ENCODE measurements at places on chromosomes 6 and 20. TPM values are rescaled to one million over a fixed set of nuclear protein-coding genes. Genes with fewer than 3 reads are reported as not detected.
A peak's percentile ranks its signal among the peaks of the same experiment; 100 is the strongest.

The STX16 gene
- total RNA-seq = 49.4 TPM

The CYP21A2 gene
- total RNA-seq = 9.3 TPM

DNA sequence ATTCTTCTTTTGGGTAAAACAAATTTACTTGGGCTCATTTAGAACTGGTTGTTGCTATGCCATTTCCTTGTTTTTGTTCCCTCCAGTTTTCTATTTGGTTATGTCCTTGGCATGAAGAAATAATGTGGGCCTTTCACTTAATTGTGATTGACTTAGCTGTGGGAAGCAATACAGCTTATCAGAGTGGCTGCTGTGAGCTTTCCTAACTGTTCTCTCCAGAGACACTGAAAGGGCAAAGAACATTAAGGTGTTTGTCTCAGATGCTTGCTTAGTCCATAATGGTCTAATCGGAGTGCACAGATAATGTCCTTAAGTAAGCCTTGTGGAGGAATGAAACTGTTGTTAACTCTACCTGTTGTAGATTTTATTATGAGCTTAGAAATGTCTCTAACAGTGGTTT lies 56.6 kb downstream of the SH3BGRL2 start:
- no peak for DNase-seq
- no peak overlapping the region for H3K27ac ChIP-seq
- H3K4me1 ChIP-seq = no peaks in the 10 kb centered on the region
- H3K4me3 ChIP-seq = no peak overlapping the region
- no peaks in the 10 kb centered on the region for H3K27me3 ChIP-seq

GRCh38 chr20:37389241-37389747 lies 43.4 kb downstream of the SRC start:
- H3K4me3 ChIP-seq = no peak overlapping the region
- no peak overlapping the region for H3K27ac ChIP-seq
- DNase-seq = no peak
- no peaks in the 10 kb centered on the region for H3K36me3 ChIP-seq
- H3K4me1 ChIP-seq = peaks cover 6% of the 10 kb centered on the region

The VSX1 gene
- total RNA-seq = not detected

DNA sequence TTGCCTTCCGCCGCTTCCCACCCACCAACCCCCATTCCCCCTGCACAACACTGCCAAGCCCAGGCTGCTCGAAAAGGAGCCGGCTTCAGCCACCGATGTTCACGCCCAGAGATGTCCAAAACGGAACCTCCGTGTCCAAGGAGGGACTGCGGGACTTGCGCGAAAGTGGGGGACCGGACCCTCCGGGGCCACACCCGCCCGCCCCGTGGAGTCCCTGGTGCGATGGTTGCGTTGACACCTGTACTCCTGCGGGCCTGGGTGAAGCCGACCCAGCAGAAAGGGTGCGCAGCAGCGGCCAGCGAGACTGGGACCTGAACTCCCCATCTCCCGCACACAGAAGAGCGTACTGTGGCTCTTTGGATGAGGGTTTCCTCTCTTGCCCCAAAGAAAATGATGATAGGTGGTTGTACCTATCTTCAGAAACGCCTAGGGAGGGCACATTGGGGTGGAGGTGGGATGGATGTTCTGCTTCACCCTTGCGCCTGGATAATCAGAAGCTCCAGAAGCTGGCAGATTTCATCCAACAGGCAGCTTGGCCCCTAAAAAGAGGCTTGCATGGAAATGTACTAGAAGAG lies 1.9 kb upstream of the VGLL2 start:
- H3K27me3 ChIP-seq = peaks cover 9% of the 10 kb centered on the region
- H3K4me1 ChIP-seq = peaks cover 26% of the 10 kb centered on the region
- H3K4me3 ChIP-seq = no peak overlapping the region
- no peak overlapping the region for H3K27ac ChIP-seq

DNA sequence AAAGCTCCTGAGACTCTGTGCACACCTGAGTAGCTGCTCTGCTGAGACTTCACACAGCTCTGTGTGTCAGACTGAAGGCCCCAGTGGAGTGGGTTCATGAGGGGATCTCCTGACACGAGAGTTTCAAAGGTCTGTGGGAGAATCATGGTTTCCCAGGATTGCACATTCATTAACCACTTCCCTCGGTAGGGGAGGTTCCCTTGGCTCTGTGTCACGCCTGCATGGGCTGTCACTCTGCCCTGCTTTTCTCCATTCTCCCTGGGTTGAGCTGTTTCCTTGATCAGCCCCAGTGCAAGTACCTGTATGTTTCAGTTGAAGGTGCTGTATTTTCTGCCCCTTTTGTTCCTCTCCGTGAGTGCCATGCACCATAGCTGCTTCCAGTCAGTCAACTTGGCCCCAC lies 236.9 kb downstream of the EPM2A start:
- DNase-seq = no peak
- H3K4me1 ChIP-seq = no peaks in the 10 kb centered on the region
- H3K36me3 ChIP-seq = no peaks in the 10 kb centered on the region
- no peak overlapping the region for H3K4me3 ChIP-seq
- H3K27me3 ChIP-seq = no peaks in the 10 kb centered on the region

The FUT9 gene
- not detected for total RNA-seq

DNA sequence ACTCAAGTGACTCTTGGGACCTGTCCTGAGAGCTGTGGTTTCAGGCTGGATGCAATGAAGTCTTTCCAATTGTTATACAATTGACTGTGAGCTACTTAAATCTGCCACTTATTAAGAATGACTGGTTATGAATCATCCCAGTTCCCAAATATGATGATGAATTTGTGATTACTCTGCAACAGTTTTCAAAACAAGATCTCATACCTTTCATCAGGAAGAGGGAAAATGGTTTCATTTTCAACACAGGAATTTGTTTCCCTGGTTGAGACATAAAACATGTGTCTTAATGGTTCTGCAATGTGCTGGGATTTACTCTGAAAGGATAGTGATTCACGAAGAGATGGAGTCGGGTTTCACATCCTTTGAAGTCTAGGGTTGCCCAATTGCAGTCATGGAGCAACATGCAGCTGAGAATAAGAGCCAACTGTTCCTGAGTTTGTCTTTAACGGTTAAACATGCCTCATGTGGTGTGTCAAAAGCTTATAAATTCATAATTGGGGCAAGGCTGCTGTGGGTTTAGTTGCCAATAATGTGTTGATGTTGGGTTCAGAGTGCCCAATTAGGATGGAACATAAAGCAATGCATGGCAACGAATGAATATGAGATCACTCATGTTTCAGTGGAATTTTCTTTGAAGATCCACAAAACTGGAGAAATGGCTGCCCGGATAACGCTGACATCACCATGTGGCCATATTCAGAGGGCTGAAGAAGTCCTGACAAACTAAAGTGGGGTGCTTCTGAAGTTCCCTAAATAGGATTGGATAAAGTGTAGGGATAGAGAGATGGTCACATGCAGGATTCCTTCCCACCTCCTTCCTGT lies 41.0 kb downstream of the CYP24A1 start:
- H3K4me1 ChIP-seq = peaks cover 5% of the 10 kb centered on the region
- no peaks in the 10 kb centered on the region for H3K36me3 ChIP-seq
- no peaks in the 10 kb centered on the region for H3K27me3 ChIP-seq
- no peak overlapping the region for H3K4me3 ChIP-seq
- DNase-seq = no peak
- H3K27ac ChIP-seq = peak overlapping the region; percentile 70

GRCh38 chr20:57615445-57615811 lies 4.8 kb downstream of the ZBP1 start:
- H3K27me3 ChIP-seq = no peaks in the 10 kb centered on the region
- no peak for DNase-seq
- no peak overlapping the region for H3K27ac ChIP-seq

DNA sequence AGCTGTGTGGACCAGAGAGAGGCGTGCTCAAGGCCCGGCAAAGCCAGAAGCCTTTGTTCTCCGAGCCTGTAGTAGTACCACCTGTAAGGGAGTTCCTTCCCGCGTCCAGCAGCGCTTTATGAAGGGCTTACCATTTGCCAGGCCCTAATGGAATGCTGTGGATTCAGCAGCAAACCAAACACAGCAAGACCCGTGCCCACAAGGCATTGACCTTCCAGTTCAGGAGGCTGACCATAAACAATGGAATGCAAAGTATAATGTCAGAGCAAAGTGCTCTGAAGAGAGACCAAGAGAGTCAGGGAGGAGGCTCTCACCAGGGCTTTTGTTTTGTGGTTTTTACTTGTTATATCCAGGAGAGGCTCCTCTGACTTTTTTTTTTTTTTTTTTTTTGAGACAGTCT lies 209.8 kb downstream of the ZMYND8 start:
- no peaks in the 10 kb centered on the region for H3K36me3 ChIP-seq
- H3K27ac ChIP-seq = no peak overlapping the region
- no peaks in the 10 kb centered on the region for H3K4me1 ChIP-seq

DNA sequence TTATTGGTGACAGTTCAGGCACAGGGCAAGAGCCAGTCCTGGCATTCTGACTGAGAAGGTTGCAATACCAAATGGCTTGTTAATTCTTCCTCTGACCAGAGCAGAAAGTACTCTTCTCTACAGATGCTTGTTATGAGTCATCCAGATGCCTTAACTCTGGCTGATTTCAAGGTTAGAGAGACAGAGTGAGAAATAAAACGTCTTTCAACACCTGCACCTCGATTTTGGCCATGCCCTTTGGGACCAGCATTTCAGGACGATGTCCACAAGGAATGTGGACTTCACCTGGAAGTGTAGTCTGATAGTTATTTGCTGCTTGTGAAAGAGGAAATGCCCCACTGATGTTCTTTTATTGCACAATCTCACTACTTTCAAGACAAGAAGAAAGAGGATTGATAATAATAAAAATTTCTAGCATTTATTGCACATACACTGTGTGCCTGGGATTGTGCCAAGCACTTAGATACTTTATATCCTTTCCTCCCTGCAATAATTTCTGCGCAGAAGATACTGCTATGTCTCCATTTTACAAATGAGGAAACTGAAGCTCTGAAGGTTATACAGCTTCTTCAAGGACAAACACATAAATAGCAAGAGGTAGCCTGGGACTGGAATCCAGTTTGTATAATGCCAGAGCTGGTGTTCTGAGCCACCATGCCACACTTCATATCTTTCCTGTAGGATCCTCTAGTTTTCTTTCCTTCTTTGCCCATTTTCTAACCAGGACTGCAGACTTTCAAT lies 33.5 kb upstream of the MCM3 start:
- no peak overlapping the region for H3K4me3 ChIP-seq
- no peak overlapping the region for H3K27ac ChIP-seq
- H3K36me3 ChIP-seq = no peaks in the 10 kb centered on the region
- peaks cover 20% of the 10 kb centered on the region for H3K4me1 ChIP-seq
- no peaks in the 10 kb centered on the region for H3K27me3 ChIP-seq

DNA sequence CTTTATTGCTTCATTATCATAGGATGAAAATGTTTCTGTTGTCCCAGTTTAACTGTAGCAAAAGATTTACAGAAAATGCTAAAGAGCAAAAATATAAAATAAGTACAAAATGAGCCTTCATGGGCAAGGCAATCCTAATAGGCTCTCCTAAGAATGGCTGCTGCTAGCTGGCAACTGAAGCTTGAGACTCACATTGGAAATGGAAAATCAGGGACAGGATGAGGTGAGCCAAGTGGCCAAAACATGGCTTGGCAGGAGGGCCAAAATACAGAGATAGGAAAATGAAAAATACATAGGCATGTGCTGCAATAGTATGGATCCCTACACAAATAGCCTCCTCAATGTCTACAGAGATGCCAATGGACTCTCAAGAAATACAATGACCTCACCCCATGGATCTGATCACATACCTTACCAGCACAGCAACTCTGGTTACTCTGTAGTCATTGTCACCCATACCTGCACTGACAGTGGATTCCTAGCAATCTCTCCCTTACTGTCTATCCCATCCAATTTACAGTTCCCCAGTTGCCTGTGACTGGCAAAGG lies 105.4 kb downstream of the DST start:
- H3K4me1 ChIP-seq = peaks cover 60% of the 10 kb centered on the region
- peaks cover 38% of the 10 kb centered on the region for H3K36me3 ChIP-seq
- H3K4me3 ChIP-seq = peak overlapping the region; percentile 66
- no peaks in the 10 kb centered on the region for H3K27me3 ChIP-seq

- no peak overlapping the region for H3K27ac ChIP-seq
- no peaks in the 10 kb centered on the region for H3K27me3 ChIP-seq
- H3K36me3 ChIP-seq = no peaks in the 10 kb centered on the region
- DNase-seq = no peak
- no peak overlapping the region for H3K4me3 ChIP-seq
Observed at GRCh38 chr6:14917109-14917910, 328.6 kb upstream of the JARID2 start.

The THBS2 gene
- total RNA-seq = 86.4 TPM

The OTOR gene
- not detected for total RNA-seq

GRCh38 chr6:124026694-124027093 lies 223.0 kb downstream of the NKAIN2 start:
- no peak overlapping the region for H3K27ac ChIP-seq
- no peaks in the 10 kb centered on the region for H3K4me1 ChIP-seq
- H3K36me3 ChIP-seq = no peaks in the 10 kb centered on the region
- H3K27me3 ChIP-seq = no peaks in the 10 kb centered on the region
- no peak overlapping the region for H3K4me3 ChIP-seq

DNA sequence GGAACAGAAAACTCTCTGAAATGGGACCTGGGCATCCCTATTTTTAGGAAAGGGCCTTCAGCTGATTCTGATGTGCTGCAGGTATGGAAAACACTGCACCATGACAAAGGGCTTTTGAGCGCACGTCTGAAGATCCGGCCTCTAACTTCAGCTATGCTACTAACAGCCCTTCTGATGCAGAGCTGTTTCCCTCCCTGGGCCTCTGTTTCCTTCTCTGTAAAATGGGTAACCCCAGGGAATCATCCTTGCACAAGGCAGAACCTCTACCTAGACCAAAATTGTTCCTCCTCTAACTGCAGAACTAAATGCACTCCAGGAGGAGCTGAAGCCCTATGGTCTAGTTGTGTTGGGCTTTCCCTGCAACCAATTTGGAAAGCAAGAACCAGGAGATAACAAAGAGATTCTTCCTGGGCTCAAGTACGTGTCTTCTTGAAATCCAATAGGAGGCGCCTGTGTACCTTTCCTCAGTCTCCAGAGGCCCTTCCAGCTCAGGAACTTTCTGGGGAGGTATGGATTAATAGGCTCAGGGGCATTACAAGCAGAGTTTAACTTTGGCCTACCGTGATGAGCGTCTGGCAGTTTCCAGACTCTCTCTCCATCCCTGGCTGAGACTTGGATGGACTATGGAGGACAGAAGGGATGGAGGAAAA lies 5.9 kb downstream of the GPX5 start:
- DNase-seq = no peak
- no peak overlapping the region for H3K4me3 ChIP-seq
- no peak overlapping the region for H3K27ac ChIP-seq
- H3K27me3 ChIP-seq = no peaks in the 10 kb centered on the region
- no peaks in the 10 kb centered on the region for H3K4me1 ChIP-seq

The XKR7 gene
- not detected for total RNA-seq

- DNase-seq = no peak
- H3K27ac ChIP-seq = no peak overlapping the region
- H3K36me3 ChIP-seq = no peaks in the 10 kb centered on the region
- H3K27me3 ChIP-seq = no peaks in the 10 kb centered on the region
- H3K4me3 ChIP-seq = no peak overlapping the region
Observed at GRCh38 chr6:67766057-67766456, 869.0 kb upstream of the ADGRB3 start.

The ENPP5 gene
- 2.5 TPM for total RNA-seq

The KCNQ2 gene
- 1.2 TPM for total RNA-seq

Measured in vagina (tissue), 2 donors.